ENCODE measurements at places on chromosomes 12 and 14. TPM values are rescaled to one million over a fixed set of nuclear protein-coding genes. Genes with fewer than 3 reads are reported as not detected.

The DUSP6 gene
- total RNA-seq: 10.9 TPM

GRCh38 chr14:58562141-58562540, 75.6 kb upstream of the DACT1 start:
- DNase-seq: no peak

The FOXN3 gene
- total RNA-seq: 103 TPM

DNA sequence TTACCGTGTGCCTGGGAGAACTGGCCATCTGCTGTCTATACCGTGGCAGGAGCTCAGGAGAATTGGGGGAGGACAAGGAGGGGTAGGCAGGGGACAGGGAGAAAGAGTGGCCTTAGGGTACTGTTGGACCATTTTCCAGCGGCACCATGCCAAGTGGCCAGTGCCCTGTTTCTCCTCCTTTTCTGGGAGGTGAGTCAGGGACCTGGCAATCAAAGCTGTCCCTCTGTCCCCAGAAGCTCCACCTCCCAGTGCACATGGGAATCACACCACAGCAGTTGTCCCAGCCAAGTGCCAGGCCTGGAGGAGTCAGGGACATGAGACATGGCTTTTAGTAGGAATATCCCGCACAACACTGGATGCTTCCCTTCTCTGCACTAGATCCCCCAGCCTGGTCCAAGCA, 118.0 kb downstream of the GCH1 start:
- DNase-seq: no peak

The AICDA gene
- total RNA-seq: not detected

DNA sequence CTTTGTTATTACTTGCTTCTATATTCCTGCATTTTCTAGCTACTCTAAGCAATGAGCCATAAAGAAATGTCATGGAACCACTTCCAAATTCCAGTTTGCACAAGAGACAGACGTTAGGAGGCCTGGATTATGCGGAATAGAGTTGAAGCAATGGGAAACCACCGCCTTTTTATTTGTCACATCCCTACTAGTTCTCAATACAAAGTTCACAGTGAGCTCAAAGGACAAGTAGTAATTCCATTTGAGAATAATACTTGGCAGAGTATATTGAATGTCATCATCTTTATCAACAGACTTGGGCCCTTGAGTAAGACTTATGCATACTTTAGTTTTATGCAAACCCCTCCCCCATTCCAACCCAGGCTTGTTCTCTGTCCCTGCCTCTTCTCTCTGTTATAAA, 3.7 kb upstream of the SLC15A5 start:
- DNase-seq: no peak

The HSPB8 gene
- 29.7 TPM for total RNA-seq

DNA sequence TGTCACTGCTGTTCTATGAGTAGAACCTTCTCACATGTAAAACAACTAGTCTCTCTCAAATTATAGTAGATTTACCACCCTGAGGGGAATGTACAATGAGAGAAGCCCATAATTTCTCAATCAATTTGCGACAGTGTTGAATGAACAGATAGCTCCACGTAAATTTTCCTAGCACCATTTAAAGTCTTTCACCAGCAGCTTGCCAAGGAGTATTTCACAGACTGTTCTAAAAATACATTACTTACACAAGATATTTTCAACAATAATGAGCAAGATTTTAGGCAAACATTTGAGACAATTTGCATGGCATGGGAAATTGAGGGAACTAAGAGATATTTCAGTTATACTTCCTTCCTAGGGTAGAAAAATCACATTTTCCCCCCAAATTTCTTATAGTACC, 151.6 kb downstream of the KICS2 start:
- no peak for DNase-seq

The FOXN4 gene
- 7.8 TPM for total RNA-seq

DNA sequence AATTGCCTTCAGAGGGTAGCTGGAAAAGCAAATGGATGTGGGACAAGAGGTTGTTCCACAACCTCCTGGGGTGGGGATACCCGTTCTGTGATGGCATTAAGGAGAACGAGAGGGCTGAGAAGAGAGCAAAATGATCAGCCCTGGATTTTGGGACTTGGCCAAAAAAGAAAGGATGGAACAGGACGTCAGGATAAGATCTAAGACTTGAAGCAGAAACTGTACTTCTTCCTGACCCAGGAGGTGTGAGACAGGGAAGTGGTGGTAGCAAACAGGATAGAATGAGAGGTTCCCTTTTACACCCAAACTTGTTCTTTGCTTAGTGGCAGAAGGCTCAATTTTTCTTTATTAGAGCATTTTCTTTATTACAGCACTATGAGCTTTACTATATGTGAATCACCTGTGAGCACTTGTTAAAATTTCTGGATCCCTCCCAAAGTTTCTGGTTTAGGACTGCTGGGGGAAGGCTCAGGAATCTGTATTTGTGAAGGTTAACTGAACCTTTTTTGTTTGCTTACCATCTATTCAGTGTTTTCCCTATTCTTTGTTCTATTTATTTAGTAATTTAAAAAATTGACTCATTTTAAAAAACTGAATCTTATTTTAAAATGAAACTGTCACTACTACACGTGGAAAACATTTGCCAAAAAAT, 59.2 kb downstream of the ERC1 start:
- no peak for DNase-seq

DNA sequence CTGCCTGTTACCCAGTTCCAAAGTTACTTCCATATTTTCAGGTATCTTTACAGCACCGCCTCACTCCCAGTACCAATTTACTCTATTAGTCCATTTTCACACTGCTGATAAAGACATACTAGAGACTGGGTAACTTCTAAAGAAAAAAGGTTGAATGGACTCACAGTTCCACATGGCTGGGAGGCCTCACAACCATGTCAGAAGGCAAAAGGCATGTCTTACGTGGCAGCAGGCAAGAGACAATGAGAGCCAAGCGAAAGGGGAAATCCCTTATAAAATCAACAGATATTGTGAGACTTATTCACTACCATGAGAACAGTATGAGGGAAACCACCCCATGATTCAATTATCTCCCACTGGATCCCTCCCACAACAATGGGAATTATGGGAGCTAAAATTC, 9.8 kb downstream of the AREL1 start:
- no peak for DNase-seq

DNA sequence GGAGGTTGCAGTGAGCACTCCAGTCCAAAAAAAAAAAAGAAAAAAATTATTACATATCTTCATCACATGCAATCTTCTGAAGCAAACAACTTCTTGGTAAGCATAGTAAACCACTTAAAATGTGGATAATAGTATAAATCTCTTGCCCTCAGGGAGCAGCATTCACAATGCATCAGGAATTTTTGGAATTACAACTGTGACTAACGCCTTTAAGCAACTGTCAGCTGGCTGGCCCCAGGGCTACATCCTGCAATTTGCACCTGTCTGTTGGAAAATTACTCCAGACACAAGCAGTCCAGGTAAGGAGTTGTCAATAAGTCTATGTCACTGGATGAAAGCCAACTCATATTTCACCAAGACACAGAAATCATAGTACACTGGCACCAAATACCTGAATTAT, 5.5 kb upstream of the SLC7A7 start:
- no peak for DNase-seq

GRCh38 chr14:86938320-86938719, 1054.7 kb downstream of the GALC start:
- no peak for DNase-seq

DNA sequence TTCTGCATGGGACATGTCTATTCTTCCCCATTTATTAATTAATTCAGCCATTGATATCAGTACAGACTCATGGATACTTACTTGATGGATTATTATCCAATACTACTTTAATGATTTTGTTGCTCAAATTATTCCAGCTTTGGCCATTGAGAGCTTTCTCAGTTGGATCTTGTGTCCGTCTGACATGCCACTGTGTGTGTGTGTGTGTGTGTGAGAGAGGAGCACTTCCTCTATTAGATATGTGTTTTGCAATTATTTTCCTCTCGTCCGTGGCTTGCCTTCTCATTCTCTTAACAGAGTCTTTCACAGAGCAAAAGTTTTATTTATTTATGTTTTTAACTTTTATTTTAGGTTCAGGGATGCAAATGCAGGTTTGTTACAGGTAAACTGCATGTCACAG, 194.2 kb downstream of the ADGRD1 start:
- DNase-seq: no peak

DNA sequence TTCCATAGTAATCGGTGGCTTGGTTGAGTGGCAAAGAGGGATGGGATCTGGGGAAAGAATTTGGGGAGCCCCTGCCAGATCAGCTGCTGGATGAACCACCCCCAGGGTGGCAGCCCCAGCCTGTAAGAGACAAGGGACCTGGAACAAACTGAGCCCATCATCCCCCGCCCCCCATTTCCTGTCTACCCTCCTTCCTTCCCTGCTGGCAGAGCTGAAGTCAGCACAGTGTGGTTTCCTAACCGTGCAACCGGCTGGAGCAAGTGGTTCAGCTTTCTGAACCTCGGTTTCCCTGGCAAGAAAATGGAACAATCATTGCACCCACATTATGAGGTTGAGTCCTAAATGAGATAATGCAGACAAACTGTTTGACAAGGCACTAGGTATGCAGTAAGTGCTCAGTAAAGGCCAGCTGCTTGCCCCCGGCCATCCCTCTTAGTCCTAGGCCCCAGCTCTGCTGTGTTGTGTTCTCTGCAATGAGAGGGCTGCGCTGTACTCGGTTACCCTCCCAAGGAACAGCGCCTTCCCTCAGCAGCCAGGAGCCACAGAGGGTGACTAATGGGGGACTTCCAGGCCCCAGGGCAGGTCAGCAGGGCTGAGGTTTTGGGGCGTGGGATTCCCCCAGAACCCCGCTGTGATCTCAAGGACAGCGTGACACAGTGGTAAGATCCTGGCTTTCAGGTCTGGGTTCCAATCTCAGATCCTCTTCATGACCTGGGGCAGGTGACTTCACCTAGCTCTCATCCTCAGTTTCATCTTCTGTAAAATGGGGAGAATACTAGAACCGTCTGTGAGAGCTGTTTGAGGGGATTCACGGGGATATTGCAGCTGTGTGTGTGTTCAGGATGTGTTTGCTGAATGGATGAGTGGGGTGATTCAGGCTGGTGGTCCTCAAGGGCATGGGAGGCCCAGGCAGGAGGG, 16.5 kb downstream of the SELPLG start:
- DNase-seq: no peak

- DNase-seq: no peak
These were observed 184.7 kb upstream of the DCN start for GRCh38 chr12:91367234-91367849.

The ANKRD33 gene
- not detected for total RNA-seq
